ENCODE measurements at places on chromosomes 13 and 19.

DNA sequence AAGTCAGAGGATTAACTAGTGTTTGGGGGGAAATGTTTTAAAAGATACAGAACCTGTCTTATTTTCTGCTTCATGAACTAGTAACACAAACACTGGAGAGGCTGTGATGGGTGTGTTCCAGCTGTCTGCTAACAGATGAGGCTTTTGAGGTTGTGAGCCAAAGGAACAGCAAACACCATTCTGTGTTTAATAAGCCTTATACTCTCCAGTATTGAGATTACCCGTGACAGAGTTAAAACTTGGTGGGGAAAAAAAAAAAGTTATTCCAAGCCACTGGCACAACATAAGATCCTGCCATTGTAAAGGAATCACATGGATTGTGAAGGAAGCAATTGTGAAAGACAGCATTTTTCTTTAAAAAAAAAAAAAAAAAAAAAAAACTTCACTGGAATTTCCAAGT is 48.4 kb downstream of the KCTD12 start:
- no peak for DNase-seq

GRCh38 chr19:3343619-3344502 is 22.5 kb upstream of the NFIC start:
- peak; percentile 44 for DNase-seq

DNA sequence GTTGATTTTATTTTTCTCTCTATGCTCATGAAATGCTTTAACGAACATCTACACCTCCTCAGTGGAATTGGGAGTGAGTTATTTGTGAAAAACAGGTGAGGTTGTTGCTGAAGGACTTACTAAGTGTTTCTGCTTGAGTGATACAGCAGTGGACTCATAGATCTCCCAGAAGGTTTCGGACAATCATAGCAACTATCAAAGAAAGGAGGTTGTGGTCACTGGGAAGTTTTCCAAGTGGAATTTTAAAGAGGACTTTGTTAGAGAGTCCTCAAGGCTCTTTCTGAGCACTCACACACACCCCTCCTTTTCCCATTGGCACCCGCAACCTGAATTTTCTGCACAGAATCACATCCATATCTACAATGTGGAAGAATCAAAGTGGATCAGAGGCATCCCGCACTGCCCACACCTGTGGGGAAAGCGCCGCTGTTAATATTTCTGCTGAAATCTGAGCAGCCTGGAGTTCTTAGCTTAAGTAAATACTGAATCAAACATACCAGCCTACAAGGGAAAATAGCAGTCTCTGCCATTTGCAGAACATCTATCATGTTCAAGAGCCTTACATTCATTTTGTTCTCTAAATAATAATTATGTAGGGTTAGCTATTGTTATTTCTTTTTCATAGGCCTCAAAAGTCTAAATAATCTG is 719.4 kb downstream of the DIAPH3 start:
- DNase-seq: no peak

DNA sequence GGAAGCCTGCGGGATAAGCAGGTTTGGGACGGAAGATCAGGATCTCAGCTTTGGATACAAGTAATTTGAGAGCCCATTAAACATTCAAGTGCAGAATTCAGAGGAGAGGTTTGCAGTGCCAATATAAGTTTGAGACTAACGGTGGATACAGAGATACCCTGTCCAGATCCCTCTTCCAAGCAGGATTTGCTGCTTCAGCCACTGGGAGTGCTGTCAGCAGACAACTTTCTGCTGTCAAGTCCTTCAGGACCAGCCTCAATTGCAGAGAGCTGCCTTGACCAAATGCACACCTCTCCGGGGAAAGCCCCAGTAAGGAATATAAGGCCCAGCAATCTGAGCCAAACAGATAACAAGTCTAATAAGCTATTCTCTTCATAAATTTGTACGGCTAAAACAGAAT is 46.1 kb upstream of the ZNF780A start:
- no peak for DNase-seq

GRCh38 chr13:97574926-97575325 is 141.0 kb downstream of the RAP2A start:
- DNase-seq: no peak

DNA sequence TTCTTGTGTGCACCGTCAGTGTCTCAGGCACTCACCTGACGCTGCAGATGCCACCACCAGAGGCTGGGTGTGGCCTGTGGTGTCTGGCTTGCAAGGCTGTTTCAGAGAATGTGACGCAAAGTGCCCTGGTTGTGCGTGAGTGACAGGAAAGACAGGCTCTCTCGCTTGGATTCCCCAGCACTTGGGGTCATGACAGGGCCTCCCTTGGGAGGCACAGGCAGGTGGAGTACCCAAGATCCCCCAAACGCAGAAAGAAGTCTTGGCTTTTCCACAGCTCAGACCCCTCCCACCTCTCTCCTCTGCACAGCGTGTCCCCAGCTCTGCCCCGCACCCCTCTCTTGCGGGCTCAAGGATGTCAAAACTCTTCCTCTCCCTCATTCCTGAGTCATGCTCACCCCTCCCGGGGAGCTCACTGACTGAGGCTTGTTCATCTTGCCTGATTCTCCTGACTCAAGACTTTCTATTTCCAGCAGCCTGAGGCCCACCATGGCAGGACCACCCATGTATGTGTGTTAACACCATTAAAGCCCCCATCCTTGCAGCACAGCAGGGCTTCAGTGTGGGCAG is 21.0 kb downstream of the DHX34 start:
- DNase-seq: no peak

- no peak for DNase-seq
Measured at GRCh38 chr19:3979289-3979673, 6.0 kb downstream of the EEF2 start.

- no peak for DNase-seq
Measured at GRCh38 chr19:48646722-48647216, 782 bp upstream of the CA11 start.

DNA sequence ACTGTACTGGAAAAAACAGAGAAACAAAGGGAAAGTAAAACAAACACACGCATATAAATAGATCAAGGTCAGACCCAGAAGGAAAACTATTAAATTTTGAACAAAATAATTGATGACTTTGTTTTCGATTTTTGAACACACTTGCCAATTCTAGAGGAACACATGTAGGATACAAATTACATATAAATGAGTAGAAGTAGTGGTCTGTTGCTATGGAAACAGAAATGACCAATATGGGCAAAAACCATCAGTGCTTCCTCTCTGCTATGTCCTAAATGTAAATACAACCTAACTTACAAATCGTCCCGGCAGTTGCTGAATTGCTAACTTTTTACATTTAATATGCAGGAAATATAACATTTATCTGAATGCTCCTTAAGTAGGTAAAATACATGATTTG is 65.2 kb upstream of the POSTN start:
- DNase-seq: no peak

- DNase-seq: no peak
Measured at GRCh38 chr13:23427342-23427843, 6.1 kb downstream of the SACS start.

- no peak for DNase-seq
Measured at GRCh38 chr19:16262618-16263017, 62.0 kb upstream of the KLF2 start.

GRCh38 chr19:41376998-41377365 is 649 bp downstream of the TMEM91 start:
- DNase-seq: no peak

- DNase-seq: no peak
Measured at GRCh38 chr13:27599845-27600553, 20.3 kb downstream of the LNX2 start.

GRCh38 chr13:83883061-83883523 is 818 bp upstream of the SLITRK1 start:
- no peak for DNase-seq

- DNase-seq: no peak
Measured at GRCh38 chr13:29513002-29513980, 82.2 kb downstream of the SLC7A1 start.

- DNase-seq: no peak
Measured at GRCh38 chr19:3866910-3867638, 1.8 kb downstream of the ZFR2 start.

- no peak for DNase-seq
Measured at GRCh38 chr19:45935267-45935666, 20.7 kb upstream of the NANOS2 start.

DNA sequence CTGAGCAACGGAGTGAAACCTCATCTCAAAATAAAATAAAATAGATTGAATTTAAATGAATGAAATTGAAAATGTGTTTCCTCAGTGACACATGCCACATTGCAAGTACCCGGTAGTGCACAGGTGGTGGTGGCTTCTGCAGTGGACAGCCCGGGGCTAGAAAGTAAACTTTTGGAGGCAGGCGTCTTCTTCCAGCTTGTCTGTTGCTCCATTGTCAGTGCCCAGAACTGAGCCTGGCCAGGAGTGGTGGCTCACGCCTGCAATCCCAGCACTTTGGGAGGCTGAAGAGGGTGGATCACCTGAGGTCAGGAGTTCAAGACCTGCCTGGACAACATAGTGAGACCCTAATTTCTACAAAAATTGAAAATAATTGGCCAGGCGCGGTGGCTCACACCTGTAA is 5.7 kb downstream of the MYH14 start:
- no peak for DNase-seq

DNA sequence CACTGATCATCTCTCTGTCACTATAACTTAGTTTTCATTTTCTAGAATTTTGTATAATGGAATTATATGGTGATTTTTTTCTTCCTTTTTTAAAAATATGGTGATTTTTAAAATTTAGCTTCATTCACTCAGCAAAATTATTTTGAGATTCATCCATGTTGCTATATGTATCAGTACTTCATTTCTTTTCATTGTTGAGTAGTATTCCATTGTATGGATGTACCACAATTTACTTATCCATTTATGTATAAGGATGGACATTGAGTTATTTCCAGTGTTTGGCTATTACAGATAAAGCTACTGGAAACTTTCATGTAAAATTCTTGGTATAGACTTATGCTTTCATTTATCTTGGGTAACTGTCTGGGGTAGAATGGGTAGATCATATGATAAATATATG is 12.8 kb downstream of the ZNF546 start:
- no peak for DNase-seq

DNA sequence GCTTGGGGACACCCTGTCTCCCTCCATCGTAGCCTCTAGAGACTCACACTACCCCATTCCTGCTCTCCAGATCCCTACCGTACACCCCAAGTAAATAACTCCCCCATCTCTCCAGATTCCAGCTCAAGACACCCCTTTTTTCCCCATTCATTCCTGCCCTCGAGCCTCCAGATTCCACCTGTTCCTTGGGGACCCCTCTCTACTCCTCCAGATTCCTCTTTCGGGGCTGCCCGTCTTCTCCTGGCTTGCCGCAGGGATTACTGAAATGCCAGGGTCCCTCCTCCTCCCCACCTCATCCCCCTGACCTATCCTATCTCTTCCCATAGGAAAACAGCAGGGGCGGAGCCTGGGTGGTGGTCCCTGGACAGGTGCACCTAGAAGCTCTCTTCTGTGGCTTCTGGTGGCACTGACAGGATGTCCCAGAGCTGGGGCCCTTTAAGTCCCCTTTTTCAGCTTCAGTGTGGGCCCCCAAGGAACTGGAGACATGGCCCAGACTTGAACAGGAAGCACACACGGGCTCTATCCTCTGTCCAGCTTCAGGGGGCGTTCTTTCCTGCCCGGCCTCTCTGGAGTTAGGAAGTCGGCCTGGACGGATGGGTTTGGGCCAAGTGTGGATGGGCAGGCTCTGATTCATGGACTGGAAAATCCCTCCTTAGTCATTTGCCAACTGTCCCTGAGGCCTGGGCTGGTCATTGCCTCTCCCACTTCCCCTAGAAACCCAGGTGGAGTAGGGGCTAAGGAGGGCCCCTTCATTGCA is 1.2 kb downstream of the ZSWIM4 start:
- no peak for DNase-seq

- no peak for DNase-seq
Measured at GRCh38 chr13:101626925-101627555, 174.6 kb downstream of the ITGBL1 start.

DNA sequence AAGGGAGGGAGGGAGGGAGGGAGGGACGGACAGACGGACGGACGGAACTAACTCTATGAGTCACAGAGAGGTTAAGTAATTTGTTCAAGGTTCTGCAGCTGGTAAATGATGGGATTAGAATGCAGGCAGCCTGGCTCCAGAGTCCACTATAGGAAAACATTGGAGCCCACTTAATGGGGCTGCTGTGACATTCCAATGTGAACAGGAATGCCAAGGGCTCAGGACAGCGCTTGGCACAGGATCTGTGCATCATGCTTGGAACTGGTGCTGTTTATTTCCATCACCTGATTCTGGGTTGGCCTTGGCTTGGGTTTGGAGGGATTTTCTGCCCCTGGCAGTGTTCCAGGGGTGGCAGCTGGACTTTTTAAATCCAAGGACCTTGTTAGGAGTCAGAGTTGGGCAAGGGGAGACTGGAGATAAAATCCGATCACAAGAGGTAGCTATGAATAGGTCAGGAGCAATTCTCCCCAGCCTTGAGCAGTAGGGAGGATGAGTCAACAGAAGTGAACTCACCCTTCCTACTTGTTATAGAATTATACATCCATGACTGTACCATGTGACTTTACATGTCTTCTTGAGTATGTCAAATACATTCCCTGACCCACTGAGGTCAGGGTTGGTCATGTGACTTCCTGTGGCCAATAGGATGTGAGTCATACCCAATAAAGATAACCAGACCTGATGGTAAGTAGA is 7.8 kb upstream of the HIF3A start:
- no peak for DNase-seq

GRCh38 chr19:15869109-15869555 is 28.7 kb downstream of the CYP4F2 start:
- peak; percentile 30 for DNase-seq

GRCh38 chr19:15829786-15830185 is 14.3 kb upstream of the OR10H1 start:
- no peak for DNase-seq

DNA sequence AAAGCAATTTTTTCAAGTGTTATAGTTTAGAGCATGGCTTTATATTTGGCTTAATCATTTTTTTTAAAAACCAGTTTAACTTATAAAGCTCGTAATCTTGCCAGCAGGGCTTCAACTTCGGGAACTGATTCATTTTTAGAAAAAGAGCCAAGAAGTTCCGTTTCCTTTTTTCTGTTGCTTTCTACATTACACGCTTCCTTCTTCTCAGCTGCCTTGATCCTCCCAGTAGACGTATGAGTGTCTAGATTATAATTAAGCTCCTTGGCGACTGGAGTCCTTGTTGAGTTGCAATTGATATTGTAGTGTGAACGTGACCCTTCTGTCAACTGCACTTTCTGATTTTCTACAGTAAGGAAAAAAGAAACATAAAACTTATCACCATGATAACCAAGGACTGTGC is 497.2 kb downstream of the DIAPH3 start:
- DNase-seq: no peak
